ENCODE measurements at places on chromosomes 4 and X. TPM values are rescaled to one million over a fixed set of nuclear protein-coding genes. Genes with fewer than 3 reads are reported as not detected.

GRCh38 chrX:10884246-10884645 is 226.9 kb upstream of the HCCS start:
- no peak for DNase-seq

DNA sequence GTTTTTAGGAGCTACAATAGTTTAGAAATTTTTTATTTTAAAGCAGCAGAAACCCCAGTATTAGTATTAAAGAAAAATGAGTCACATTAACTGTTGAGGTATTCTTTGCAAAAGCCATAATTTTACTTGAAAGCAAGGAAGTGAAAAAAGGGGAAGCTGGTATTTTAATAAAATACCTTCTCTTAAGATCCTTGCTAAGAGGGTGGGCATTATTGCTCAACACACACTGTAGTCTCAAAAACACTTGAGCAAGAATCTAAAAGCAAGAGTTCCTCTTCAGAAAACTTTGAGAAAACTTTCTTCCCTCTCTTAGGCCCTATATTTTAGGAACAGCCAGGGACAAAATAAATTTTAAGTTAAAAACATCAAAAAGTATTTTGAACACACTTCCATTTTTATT is 259.4 kb upstream of the DIAPH2 start:
- DNase-seq = no peak

DNA sequence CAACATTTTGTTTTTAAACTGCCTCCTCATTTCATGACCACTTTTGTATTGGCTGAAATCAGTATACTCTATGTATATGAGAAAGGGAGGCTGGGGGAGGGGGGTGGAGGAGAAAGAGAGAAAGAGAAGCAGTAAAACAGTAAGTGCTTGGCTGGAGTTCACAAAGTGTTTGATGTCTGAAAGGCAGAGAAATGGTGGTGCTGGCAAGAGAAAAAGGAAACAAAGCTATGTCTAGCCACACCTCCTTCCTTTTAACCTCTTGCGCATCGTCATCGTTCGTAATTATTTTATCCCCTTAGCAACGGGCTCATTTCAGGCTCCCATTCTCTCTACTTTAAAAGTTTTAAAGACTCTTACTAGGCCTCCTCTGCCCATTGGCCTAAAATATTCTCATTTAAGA is 25.6 kb downstream of the RPA4 start:
- DNase-seq = no peak

DNA sequence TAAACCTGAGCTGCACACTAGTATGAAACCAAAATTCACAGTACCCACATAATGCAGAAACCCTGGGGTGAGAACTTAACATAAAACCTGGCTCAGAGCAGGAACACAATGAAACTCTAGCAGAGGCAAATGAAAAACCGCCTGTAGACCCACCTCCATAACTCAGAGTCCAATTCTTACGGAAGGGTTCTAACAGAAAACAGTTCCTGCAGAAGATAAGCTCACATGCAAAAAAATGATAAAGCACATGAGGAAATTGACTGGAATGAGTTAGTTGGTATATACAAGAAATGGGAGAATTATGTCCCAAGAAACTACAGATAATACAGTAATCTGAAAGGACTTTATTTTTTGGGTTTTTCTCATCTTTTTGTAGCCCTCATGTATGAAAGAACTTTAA is 14.7 kb downstream of the RTL9 start:
- no peak for DNase-seq

- DNase-seq = no peak
Measured at GRCh38 chr4:141638230-141638629, 1.8 kb downstream of the IL15 start.

DNA sequence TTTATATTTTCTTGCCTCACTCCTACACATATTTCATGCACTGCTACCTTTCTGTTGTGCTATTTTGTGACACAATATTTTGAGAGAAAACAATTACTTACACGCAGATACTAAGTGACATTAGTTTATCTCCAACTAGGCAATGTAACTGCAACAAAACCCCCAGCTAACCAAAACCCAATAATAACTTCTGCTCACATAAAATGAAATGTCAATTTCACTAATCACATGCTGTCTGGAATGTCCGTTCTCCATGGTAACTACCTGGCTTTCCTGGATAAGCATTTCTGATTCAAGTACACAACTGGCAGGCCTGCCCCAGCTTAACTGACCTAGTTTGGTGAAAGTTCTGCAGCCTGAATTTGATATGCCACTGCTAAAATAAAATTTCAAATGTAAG is 313.5 kb downstream of the TMA16 start:
- no peak for DNase-seq

GRCh38 chr4:69727926-69728325 is 32.5 kb downstream of the SULT1B1 start:
- DNase-seq = no peak

DNA sequence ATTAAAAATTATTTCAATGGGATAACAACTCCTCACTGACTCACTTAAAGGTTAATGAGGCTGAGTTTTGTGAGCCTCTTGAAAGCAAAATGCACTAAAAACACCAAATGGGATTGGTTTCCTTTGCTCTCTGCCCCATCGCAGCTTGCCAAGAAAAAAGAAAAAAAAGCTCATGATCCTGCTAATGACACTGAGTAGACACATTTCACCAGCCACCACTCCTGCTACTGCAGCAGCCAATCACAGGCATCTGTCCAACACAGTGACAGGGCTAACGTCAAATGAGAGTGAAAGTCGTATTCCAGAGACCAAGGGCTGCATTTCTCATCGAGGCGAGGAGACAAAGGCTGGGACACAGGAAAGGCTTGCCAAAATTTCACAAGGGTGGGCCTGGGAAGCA is 5.2 kb downstream of the APBB2 start:
- DNase-seq = no peak

DNA sequence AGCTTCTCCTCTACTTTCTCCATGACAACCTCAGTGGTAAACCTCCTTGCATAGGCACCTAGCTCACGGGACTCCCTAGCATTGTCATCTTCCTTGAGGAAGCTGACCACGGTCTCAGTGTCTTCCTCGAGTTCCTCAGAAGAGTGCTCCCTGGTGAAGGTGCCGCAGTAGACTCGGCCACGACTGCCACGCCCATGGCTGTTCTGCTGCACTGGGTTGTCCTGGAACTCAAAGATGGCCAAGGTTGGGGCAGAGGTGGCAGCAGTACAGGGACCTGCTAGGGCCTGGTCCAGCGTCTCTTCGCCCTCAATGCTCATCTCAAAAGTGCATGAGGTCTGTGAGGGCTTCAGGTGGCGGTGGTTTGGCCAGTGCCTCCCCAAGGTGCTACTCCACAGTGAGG is 147.9 kb upstream of the ARHGEF9 start:
- no peak for DNase-seq

- DNase-seq = no peak
Measured at GRCh38 chr4:147730333-147730732, 1.6 kb upstream of the ARHGAP10 start.

DNA sequence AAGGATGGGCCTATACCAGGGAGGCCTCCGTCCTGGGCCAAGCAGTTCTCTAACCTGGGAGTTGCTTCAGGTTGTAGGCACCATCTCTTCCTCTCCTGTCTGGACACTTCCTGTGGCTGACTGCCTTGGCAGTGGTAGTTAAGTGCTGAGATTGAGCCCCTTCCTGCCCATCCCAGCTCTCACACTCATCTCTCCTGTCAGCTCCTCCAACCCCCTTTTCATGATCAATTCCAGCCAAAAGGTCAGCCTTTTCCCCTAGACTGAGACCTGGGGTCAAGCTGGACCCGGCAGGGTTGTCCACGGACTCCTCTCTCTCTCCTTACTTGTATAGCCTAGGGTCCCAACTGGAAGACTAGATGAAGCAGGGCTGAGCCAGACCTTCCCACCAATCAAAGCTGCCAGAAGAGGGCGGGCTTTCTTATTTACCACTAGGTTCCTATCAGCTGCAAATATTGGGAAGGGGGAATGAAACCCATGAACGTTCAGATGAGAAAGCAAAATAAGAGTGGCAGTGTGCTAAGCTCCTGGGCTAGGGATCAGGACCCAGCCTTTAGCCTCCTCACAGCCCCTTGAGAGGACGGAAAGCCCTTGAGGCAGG is 34.5 kb downstream of the KDM5C start:
- no peak for DNase-seq

DNA sequence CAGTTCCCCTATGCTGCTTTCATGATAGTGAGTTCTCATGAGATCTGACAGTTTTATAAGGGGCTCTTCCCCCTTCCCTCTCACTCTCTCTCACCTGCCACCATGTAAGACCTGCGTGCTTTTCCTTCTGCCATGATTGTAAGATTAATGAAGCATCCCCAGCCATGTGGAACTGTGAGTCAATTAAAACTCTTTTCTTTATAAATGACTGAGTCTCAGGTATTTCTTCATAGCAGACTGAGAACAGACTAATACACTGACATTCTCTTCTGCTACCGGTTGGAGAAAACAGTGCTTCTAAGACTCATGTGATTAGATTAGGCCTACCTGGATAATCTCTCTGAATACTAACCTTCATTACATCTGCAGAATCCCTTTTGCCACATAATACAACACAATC is 45.4 kb upstream of the TRPC5OS start:
- DNase-seq = no peak

DNA sequence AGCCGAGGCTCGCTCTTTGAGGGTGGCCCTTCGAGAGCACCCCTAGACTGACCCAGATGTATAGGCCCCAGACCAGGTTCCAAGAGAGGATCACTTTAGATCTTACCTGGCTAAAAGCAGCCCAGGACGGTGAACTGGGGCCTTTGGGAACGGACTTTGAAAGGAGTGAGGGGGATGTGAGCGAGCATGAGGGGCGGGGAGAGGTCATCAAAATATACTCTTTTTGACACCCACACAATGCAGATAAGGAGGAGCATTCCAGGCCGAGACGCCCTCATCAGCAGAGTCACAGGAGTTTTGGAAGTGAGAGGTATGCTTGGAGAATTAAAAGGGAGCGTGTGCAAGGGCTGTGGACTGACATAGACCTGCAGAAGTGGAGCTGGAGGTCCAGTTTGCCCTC is 528 bp downstream of the NSDHL start:
- no peak for DNase-seq

DNA sequence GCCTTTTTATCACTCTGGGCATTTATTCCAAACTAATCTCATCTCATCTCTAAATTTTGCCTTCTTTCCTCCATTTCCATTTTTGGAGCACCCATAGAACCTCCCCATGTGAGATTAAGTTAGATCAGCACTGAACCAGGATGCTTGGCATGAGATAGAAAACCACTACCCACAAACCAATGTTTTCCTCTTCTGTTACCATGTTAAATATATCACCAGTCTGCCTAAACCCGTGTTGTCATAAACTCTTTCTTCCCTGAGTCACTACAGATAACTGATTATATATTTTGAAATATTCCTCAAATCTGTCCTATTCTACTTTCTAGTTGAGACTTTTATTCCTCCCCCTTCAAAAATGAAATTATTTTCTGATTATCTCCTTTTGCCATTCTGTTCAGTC is 37.6 kb downstream of the GABRB1 start:
- no peak for DNase-seq

DNA sequence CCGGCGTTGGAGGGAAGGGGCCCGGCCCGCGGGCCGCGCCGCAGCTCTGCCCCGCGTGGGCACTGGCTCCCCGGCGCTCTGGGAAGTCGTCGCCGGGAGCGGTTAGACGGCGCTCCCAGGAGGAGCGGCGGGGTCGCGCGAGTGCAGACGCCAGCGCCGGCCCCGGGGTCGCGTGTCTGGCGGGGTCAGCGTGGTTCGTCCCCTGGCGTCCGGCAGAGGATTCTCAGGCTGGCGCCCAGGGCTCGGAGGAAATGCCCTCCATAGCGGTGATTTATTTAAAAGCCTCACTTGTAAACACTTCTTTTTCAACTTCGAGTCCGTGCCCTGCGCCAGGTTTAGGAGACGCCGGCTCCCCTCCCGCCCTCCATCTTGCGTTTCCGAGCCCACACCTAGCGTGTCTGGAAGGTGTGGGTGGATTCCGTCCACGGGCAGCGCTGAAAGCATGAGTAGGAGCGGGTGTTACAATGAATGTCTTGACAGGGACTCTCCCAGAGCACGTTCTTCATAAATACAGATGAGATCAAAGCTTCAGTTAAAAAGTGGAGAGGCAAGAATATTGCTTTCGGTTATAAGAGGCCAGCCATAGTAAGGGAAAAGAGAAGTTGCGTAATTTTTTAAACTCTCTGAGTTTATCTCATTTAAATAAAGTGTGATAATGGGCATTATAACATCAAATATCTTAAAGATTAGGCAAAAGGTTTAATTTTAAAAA is 692 bp downstream of the FAM241A start:
- no peak for DNase-seq

DNA sequence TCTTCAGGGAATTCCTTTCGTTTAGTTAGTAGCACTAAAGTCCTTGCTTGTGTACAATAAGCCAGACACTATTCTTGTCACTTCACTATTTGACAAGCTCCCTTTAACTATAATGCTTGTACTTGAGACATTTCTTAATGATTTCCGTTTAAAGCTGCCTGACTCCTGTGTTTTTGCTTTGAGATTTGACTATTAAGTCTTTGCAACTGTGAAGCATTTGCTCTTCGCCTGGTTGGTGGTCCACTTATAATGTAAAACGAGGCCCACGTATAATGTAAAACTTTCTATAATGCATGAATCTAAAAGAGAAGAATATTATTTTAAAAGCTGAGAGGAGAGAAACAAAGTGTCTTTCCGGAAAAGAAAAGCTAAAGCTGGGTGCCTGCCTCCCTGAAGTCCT is 204.1 kb upstream of the FAM47C start:
- no peak for DNase-seq

GRCh38 chrX:110000000-110000399 is 2.9 kb upstream of the TMEM164 start:
- DNase-seq = no peak

DNA sequence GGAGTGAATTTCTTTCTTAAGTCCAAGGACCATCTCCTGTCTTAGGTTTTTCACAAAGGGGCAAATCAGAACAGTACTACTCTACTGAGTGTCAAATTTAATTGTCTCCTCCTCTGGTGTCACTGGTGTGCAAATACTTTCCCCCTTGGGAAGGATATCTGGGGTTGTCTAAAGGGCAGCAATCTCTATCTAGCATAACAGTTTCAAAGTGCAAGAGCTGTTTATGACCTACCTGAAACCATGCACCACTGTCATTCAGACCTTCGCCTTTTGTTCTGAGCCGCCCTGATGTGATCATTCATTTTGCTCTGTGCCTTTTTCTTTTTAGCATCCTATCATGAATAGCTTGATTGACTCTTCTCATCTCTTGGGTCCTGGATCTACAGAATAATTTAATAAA is 39.3 kb downstream of the IL1RAPL1 start:
- DNase-seq = no peak

GRCh38 chr4:52655506-52655905 is 3.6 kb downstream of the USP46 start:
- DNase-seq = no peak

The OTUD6A gene
- total RNA-seq = not detected

The IL13RA2 gene
- 3.8 TPM for total RNA-seq

The MAB21L2 gene
- total RNA-seq = 1.5 TPM

The GAB1 gene
- total RNA-seq = 86.4 TPM

The AKAP4 gene
- total RNA-seq = 0.32 TPM

The TRAM1L1 gene
- total RNA-seq = 7.2 TPM

The DOK7 gene
- total RNA-seq = 2.2 TPM

The RPS6KA6 gene
- 9.6 TPM for total RNA-seq

The MAP3K15 gene
- 0.26 TPM for total RNA-seq

The PAGE2 gene
- not detected for total RNA-seq

The DTHD1 gene
- not detected for total RNA-seq

All from urinary bladder (tissue), 4 donors.